ENCODE measurements at places on chromosomes 5 and 9. TPM values are rescaled to one million over a fixed set of nuclear protein-coding genes. Genes with fewer than 3 reads are reported as not detected.

The RASGEF1C gene
- polyA plus RNA-seq, result 0.15 TPM

The EGFL7 gene
- 137 TPM for polyA plus RNA-seq

- no peak for DNase-seq
Observed at GRCh38 chr9:24095246-24095645, 269.2 kb upstream of the ELAVL2 start.

GRCh38 chr9:80874276-80874675, 815.1 kb downstream of the TLE1 start:
- no peak for DNase-seq

DNA sequence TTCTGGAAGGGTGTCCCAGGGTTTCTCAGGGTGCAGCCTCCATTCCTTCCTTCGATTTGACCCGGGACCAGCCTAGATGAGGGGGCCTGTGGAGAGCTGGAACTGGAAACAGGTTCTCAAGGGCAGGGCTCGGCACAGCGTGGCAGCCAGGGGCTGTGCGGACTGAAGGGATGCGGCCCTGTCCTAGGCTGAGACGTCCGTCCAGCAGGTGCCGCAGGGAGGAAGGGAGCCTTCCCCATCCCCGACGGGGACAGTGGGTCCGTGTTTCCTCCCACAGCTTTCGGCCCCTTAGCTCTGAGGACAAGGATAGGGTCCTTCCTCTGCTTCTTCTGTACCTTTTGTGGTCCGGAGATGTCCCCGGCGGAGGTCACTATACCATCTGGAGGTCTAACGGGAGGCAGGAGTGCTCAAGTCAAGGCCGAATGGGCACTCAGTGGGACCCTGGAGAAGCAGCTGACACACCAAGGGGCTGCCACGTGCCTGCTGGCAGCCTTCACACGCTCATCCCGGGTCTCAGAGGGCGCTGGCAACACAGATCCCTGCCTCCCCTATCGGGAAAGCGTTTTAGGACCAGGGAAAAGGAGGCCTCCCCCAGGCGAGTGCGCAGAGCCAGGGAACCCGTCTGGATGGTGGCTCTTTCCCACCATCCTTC, 49.9 kb downstream of the USP20 start:
- peak; percentile 45 for DNase-seq

- DNase-seq, result peak; percentile 54
Observed at GRCh38 chr5:176806137-176806536, 4.2 kb upstream of the UNC5A start.

- DNase-seq, result no peak
Observed at GRCh38 chr5:111748304-111748763, 8.7 kb downstream of the NREP start.

DNA sequence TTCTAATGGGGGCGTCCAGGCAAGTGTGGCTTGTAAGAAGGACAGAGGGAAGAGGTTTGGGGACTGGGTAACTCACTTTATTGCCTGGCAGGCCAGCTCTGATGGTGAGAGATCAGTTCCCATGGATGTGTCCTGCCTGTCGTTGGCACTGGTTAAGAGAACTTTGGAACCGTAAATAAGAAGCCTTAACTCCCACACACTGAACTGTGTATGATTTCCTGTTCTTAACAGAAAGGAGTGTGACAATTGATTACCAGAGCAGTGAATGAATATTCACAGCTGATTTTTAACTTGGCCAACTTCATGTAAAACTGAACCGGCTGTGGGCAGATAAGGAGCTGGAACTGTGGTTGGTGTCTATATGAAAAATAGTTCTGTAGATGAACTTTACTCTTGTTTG, 63.2 kb downstream of the MEGF10 start:
- no peak for DNase-seq

The IL4 gene
- not detected for polyA plus RNA-seq

GRCh38 chr9:136901516-136902258, 15.4 kb downstream of the TRAF2 start:
- no peak for DNase-seq

GRCh38 chr9:111393971-111394370, 63.9 kb upstream of the OR2K2 start:
- DNase-seq, result no peak

- DNase-seq, result no peak
Observed at GRCh38 chr5:56638768-56639238, 176.5 kb upstream of the MAP3K1 start.

DNA sequence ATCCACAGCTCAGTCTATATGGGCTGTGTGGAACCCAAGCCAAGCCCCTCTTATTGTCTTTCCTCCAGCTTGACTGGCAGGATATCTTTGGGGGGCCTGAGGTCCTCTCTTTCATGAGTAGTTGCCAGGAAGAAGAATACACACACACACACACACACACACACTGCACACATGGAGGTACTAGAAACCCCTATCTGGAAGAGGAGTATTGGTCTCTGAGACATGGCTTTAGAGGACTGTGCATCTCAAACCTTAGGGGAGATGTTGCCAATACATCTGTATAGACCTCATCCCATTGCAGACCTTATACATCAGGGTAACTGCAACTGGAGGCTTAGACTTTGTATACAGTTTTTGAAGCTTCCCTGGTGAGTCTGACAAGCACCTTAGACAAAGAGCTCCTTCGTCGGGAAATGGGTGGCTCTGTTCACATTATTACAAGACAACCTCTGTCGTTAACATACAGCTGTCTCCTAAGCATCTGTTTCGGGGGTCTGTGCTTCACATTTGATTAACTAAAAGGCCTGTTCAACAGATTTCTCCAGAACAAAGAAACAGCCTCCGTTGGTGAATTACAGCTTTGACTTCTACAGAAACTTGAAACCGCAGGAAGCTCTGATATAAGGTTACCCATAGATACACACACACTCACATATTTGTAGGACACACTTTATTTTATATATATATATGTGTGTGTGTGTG, 5.5 kb upstream of the ENTREP1 start:
- no peak for DNase-seq

The CLIC3 gene
- 2.1 TPM for polyA plus RNA-seq

The C6 gene
- polyA plus RNA-seq, result 5.2 TPM

- no peak for DNase-seq
Observed at GRCh38 chr9:108060175-108060574, 570.6 kb upstream of the KLF4 start.

DNA sequence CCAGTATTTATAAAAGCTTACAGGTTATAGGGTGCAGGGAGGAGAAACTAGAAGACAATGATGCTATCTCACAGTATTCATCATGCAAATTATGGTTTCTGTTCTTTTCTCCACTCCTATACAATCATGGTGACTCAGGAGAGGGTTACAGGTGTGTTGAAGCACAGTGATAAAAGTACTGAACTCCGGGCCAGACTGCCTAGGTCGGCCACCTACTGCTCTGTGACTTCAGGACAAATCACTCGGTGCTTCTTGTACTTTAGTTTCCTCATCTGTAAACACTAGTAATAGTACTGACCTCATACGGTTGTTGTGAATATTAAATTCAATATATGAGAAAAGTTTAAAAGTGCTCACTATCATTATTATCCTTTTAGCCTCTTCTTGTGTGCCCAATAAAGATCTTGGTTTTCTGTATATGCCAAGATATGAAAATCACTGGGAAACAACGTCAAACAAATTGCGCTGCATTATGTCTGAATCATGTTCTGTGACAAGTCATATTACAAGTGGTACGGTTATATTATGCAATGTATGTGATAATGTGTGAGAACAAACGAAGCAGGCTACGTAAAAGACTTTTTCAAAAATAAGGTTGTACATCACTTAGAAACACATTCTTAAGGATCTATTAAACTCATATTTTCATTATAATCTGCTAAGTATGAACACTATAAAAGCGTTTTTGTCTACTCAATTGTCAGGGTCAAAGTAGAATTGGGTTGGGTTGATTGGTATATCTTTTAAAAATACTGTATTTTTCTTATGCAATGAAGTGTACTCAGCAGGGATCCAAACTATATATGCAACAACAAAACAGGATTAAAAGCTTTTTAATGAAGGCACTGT, 153.3 kb downstream of the EFNA5 start:
- no peak for DNase-seq

The NDOR1 gene
- 5.9 TPM for polyA plus RNA-seq

The GHR gene
- 6.5 TPM for polyA plus RNA-seq

The SLC36A2 gene
- polyA plus RNA-seq, result 46.2 TPM

The ADAMTS12 gene
- polyA plus RNA-seq, result 0.75 TPM

DNA sequence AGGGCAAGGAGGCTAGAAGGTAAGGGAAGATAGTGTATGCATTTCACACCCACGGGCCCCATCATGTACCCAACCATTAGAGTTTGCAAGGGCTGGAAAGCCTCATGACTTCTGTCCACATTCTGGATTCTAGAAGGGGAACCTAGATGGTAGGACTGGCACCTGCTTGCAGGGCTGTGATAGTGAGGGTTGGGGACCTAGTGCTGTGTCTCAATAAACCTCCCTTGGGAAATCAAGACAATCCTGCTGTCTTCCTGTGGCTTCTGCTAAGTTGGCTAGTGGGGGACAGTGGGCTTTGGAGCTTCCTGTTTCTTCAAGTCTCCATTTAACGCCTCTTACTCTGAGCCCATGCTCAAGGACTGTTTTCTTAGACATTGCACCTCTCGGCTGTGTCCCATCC, 43.6 kb upstream of the SYNPO start:
- DNase-seq, result no peak

DNA sequence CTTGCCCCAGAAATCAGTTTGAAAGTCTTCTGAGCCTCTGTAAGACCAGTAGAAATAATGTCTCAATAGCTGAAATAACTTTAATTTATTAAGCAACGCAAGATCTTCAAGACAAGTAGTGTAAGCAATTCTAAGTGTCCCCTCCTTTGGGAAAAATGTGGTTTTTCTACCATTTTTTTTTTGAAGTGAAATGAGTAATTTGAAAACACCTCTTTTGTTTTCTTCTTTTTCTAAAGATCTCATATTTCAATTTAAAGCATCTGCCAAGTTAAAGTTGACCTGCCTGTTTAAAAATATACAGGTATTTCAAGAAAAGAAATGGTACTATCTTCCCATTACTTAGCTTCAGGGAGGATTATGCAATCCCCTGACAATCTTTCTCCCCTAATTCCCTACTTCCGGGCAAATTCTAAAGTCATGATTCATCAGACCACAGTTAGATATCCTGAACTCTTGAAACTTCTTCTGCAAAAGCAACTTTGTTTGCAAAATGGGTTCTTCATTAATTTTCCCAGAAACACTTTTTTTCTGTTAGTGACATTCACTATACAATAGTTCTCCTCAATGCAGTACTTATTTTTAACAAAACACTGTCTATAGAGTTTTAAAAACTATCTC, 7.8 kb upstream of the ANXA1 start:
- no peak for DNase-seq

The TMEM171 gene
- polyA plus RNA-seq, result 17.7 TPM

DNA sequence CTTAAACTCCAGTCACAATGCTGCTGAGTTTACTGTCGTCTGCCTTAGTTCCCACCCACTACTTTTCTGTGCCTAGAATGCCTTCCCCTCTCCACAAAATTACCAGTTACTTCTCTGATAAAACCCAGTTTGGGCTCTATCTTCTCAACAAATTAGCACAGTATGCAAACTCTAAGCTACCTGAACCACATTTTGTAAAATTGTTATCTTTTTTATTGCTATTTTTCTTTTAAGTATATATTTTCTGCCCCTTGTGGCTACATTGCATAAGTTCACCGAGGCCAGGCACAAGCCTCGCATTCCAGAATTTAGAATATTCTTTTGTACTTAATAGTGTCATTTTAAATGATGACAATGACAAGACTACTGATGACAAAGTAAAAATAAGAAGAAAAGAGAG, 60.0 kb downstream of the POU5F2 start:
- DNase-seq, result no peak

The PCDHGA2 gene
- polyA plus RNA-seq, result 0.73 TPM

The LMX1B gene
- 2.6 TPM for polyA plus RNA-seq

GRCh38 chr5:137291436-137291835, 207.7 kb downstream of the SPOCK1 start:
- no peak for DNase-seq

- DNase-seq, result peak; percentile 94
Observed at GRCh38 chr5:134411546-134412266, at the start of gene CDKN2AIPNL. TSS of gene CDKN2AIPNL (minus strand) at chr5:134411881. CDS start at chr5:134411854, 27 bp downstream.

DNA sequence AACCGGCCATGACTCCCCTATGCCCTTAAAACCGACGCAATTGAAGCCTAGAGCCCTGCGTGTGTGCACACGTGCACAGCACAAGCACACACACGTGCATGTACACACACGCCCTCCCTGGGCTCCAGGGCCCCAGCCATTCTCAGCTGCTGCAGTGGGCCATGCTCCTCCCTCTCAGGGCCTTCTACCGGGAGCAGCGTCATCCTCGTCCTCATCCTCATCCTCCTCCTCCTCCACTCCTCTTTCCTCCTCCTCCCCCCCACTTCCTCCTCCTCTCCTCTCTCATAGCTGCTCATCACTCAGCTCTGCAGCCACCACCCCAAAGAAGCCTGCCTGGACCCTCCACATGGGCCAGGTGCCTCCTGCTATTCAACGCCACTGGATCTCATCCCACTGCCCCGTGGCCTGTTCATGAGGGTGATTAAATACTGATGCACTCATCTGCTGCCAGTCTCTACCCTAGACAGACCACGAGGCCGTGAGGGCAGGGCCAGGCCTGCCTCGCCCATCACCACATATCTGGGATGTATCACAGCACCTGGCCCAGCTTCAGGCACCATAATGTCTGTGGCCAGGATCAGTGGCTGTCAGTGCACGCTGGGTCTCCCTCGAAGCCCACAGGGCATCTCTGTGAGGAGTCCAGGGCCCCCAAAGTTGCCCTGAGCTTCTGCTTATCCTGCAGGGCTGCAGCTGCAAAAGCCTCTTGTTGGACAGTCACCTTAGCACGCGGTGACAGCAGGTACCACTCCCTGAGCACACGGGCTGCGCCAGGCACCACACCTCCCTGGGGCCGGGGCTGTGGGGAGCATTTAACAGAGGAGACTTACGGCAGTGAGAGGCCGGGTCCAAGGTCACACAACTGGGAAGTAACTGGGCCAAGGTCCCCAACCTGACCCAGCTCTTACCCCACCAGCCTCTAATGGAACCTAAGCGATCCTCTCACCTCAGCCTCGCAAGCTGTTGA, 9.8 kb downstream of the FAM78A start:
- DNase-seq, result no peak

The NEUROG1 gene
- polyA plus RNA-seq, result not detected

DNA sequence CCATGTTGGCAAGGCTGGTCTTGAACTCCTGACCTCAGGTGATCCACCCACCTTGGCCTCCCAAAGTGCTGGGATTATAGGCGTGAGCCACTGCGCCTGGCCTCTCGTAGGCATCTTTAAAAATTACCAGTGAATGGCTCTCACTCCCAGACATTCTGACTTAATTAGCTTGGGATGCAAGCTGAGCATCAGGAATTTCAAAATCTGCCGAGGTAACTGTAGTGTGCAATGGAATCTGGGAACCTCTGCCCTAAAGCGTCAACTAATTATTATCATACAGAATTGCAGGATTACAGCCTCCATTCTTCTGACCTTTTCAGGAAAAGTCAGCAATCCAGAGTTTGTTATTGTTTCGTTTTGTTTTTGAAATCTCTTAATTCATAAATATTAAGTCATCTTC, 213.4 kb upstream of the DMAC1 start:
- DNase-seq, result peak; percentile 33

The IFNA21 gene
- not detected for polyA plus RNA-seq

- no peak for DNase-seq
Observed at GRCh38 chr5:87582149-87582548, 169.4 kb upstream of the CCNH start.

- DNase-seq, result no peak
Observed at GRCh38 chr5:56346741-56347535, 113.8 kb upstream of the ANKRD55 start.

The NXNL2 gene
- 4.9 TPM for polyA plus RNA-seq

The NR5A1 gene
- not detected for polyA plus RNA-seq

- no peak for DNase-seq
Observed at GRCh38 chr5:150505041-150505511, 2.9 kb upstream of the NDST1 start.

- no peak for DNase-seq
Observed at GRCh38 chr5:84729326-84729725, 344.6 kb upstream of the EDIL3 start.

The GALNT12 gene
- polyA plus RNA-seq, result 3.6 TPM

The RNF183 gene
- 8.1 TPM for polyA plus RNA-seq

Measured in kidney (tissue), 22 donors.